ENCODE measurements at places on chromosomes 3 and 15.

DNA sequence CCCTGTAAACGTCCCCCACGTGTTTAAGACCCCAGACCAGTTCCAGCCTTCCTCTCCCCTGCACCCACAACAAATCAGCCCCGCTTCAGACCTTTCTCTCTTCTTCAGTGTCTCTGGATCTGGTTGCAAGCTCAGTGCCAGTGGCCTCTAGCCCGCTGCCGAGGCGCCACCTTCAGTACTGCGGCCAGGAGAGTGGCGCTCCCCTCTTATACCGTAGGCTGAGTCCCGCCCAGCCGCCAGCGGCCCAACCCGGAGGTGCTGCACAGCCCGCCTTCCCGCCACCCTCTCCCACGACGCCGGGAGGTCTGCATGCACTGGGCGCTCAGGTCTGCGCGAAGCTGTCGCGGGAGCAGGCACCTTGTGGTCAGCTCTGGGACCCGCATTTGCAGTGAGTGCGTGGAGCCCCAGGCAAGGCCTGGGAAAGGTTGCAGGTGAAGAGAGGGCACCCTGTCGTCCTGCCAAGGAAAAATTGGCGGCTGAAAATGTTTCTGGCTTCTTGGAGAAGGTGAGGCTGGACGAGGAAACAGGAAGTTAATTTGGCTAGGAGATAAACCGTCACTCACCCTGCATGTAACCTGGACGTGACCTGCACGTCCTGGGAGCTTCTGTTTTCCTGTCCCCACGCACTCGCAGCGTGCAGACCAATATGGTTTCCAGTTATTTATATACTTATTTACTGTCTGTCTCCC is at the start of gene C2CD4B:
Gene C2CD4B (minus strand): TSS at position 182 of the 689 bp plus-strand sequence. CDS start 301 bp downstream, outside the sequence.
- no peak for DNase-seq

DNA sequence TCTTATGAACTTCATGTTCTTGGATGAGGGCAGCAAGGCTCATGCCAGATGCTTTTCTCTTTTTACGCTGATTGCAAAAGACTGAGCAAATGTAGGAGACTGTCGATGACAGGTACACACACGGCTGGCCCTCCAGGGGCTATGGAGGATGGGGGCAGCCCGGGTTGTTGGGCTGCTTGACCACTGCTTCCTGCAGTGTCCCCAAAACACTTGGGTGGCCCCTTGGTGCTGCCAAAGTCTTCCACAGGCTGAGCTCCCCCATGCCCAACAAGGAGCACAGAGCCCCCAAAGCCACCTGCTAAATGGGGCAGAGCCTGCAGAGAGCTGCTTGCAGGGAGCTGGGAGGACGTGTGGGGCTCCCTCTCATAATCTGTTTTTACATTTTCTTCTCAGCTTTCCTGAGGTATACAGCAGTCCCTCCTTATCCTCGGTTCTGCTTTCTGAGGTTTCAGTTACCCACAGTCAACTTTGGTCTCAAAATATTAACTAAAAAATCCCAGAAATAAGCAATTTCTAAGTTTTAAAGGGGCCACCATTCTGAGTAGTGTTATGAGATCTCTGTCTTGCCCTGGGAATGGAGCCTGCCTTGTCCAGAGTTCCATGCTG is 7.3 kb downstream of the PRR23E start:
- DNase-seq, result no peak

DNA sequence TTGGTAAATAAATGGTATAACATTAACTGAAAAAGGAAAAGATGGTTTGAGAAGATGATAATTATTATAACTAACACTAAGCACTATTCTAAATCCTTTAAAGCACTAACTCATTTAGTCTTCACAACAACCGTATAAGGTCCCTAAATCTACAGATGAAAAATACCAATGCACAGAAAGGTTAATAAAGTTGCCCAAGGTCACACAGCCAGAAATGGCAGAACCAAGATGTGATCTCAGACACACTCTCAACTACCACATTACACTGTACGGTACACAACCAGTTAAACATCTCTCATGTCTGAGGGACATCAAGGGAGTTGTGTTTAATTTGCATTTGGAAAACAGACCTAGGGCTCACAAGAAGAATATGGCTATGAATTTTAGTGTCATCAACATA is 23.1 kb downstream of the RAB27A start:
- no peak for DNase-seq

GRCh38 chr3:194833114-194833910 is 147.6 kb downstream of the FAM43A start:
- no peak for DNase-seq

DNA sequence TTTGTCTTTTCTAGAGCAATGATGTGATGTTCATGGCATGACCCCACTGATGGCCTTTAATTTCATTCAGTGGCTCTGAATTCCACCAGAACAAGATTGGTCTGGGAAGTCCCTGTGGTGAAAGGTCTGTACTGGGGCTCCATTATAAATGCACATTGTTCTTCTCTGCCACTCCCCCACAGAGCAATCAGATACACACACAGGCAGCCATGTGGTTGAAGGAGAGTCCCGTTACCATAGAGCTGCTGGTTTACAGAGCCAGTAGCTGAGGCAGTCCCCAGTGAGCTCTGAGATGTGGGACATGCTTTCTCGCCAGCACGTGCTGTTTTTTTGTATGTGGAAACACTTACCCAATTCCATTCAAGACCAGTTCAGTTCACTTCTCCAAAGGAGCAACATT is 172.7 kb upstream of the TRIM42 start:
- DNase-seq, result no peak

GRCh38 chr15:87761736-87762509 is 494.6 kb downstream of the NTRK3 start:
- no peak for DNase-seq

- no peak for DNase-seq
Measured at GRCh38 chr15:68910341-68910740, 20.0 kb upstream of the SPESP1 start.

DNA sequence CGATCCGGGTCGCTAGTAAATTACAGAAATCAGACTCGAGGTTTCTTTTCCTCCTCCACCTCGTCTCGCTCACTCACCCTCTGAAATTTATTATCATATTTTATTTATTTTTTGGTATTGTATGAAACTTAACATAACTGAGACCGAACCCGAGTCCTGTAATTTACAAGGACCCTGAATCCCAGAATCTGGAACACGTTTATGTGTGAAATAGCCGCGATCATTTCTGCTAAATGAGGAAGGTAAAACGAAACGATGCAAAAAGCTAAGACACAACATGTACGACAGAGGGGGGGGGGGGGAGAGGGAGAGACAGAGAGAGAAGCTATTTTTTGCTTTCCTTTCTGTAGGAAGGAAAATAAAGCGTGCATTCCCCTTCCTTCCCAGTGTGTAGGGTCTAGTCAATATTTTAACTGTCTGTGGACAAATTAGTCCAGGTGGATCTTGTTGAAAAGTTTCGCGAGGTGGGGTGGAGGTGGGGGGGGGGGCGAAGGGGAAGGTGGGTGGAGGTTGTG is 1.6 kb downstream of the BBX start:
- no peak for DNase-seq

DNA sequence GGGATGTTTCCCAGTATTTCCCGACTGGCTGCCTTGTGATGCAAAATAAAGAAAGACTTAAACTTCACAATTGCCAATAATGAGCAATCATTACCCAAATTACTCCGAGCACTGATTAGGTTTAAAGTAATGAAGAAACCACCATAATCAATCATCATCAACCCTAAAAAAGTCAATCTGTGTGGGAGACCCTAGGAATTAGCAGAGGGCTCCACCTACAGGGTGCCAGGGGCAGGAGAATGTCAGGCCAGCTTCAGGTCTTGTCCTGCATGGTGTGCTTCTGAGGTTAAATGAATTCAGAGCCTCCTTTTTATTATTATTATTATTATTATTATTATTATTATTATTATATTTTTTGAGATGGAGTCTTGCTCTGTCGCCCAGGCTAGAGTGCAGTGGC is 478.0 kb upstream of the ARRDC4 start:
- DNase-seq, result no peak

DNA sequence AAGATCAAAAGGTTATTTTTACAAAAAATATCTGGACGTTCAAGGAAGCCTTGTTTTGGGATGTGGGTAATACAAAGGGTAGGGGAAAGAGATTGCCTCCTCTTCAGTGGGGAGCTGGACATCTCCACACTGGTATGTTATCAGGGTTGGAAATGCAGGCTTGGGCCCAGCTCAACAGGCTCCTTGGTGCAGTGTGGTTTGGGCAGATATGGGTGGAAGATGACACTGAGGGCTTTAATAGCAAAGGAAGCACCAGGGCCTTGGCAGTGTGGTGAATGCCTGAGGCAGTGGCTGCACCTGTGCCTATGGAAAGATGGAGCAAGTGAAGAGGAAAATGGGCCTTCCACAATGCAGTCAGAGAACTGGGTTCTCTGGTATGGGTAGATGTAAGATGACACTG is 11.2 kb upstream of the MED12L start:
- DNase-seq, result no peak

GRCh38 chr3:150158943-150159625 is 188.4 kb upstream of the PFN2 start:
- DNase-seq, result no peak

DNA sequence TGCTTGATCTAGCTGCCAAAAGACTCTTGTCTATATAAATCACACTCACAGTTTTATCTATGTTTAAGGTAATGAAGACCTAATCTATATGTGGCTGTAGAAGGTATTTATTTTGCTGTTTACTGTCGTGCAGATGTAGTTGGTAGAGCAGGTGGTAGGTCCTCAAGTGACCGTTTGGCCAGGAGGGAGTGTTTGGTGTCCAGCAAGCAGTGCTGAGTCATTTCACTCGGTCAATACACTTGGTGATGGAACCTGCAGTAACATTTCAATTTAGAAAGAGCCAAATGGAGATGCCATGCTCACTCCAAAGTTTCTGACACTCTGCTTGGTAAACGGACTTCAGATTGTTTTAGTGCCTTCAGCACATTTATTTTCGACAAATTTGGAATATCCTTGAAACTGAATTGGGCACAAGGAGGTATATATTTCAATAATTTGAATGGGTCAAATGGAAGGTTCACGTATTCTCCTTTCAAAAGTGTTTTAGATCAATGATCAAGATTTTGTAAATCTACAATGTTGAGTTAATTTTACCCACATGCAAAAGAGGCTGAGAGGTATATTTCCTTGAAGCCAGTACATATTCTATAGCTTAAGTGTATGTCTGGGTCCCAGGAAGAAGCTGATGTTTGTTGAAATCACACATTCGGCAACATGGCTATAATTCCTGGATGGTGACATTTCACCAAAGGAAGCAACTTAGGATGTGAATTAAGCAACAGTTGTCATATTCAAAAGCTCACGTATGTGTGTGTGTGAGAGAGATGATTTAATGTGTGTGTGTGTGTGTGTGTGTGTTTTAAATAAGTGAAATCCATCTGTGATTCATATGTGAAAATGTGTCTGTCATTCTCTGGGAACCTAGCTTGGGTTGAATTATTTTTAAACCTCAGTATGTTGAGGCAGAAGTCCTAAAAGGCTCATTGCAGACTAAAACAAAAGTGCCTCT is 7.7 kb upstream of the CX3CR1 start:
- DNase-seq, result no peak

DNA sequence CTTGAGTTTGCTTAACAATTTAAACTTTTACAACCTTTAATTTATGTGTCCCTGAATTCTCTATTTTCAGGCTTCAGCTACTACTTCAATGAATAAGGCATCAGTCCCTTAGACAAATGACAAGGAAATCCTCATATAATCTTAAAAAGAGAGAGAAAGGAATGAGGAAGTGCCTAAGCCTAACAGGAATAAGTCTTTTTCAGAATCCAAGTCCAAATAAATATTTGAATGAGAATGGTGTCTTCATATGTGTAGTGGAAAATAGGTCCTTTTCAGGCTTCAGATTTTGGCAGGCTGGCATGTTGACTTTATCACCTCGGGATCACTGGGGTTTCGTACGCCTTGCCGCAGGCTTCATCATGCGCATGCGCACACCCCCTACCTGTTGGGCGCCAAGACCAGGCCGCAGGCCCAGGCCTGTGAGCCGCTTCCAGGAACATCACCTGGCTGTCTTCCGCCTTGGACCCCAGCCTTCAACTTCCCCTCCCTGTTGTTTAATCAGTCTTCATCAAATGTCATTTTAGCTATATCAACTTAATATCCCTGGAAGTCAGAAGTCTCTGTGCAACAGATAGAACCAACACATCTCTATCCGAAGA is 334.5 kb downstream of the SOX2 start:
- DNase-seq, result no peak

- no peak for DNase-seq
Measured at GRCh38 chr3:159763011-159763601, 225.5 kb upstream of the IL12A start.

GRCh38 chr3:13092621-13093617 is 19.7 kb upstream of the IQSEC1 start:
- no peak for DNase-seq
